Foreskin fibroblast (primary cell): ENCODE measurements at places on chromosomes 1 and 21.

DNA sequence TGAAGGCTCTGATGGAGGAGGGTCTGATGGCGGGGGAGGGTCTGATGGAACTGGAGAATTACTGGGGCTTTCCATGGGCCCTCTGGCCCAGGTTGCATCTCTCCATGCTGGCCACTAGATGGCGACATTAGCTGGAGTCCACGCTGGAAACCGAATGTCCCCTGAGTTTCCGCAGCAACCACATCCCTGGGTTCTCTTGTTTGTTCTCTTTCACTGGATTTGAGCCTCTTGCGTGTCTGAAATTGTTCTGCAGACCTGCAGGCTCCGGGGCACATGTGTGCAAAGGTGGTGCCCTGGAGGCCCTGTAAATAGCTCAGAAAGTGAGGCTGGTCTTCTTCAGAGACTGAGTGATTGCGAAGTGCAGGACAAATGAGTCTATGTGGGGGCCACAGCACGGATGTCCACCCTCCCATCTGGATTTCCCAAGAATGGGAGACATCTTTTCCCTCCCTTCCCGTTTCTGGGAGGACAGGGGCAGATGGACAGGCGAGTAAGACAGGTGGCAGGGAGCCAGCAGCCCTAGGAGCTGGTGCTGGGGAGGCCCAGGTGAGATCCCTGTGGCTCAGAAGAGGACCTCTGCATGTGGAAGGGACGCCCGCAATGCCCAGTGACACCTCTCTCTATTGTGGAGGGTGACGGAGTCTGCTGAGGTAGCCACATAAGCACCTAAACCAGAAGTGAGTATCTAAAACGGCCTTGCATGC, 73.2 kb upstream of the ABCG1 start:
- peak; percentile 78 for DNase-seq

DNA sequence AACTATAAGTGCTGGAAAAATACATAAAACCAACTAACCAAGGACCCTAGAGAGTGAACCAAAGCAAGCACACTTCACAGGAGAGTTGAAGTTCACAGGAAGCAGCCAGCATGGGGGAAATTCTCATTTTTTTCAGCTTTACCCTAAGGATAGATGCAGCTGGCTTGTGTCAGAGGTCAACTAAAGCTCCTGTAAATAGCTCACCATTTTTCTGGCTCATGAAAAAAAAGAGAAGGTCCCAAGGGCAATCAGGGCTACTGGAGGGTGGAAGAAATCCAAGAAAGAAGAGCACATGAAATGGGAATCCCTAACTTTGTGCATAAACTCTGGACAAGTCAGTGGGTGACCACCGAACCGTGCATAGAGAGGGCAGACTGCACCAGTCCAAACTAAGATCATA, 58.3 kb downstream of the KCNJ15 start:
- peak; percentile 36 for DNase-seq

DNA sequence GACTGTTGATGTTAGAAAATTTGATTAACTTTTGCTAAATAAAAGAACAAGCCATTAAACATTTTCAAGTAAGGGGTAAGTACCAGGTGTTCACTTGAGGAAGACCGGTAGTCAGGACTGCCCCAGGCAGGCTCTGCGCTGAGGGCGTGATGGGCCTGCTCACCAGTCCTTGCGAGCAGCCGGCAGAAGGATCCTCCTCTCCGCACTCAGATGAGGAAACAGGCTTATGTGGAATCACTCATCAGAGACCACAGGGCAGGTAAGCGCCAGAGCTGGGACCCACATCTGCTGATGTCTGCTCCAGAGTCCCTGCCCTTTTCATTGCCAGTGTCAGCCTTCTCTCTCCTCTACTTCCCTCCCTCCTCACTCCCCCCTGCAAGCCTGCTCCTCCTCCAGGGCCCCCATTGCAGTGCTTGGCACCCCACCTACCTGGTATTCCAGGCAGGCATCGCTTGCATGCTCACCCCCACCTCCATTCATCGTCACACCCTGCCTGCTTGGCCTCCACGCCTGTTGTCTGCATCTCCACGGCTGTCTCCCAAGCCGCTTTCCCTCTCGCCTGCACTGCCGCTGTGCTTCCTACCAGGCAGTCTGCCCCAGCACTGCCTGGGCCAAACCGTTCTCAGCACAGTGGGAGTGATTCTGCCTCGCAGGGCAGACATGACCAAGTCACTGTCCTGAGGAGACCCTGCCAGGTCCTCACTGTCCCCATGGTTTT, 24.7 kb upstream of the KDM4A start:
- DNase-seq: no peak

DNA sequence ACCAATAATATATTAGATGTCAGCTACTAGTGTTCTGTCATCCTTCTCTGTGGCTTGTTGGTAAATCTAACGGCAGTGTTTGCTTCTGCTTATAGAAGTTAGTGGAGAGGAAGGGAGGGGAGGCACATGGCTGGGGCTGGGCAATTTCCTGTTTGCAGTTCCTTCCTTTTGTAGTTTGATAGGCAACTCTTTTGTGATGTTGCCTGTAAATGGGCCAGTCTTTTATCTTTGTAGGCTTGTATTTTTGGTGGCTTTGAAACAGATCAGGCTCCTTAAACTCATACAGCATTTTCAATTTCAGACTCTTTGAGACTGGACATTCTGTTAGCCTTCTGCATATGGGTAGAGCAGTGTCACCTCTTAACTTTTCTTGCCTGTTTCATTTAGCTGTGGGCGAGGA, 48.1 kb downstream of the CDC14A start:
- no peak for DNase-seq

DNA sequence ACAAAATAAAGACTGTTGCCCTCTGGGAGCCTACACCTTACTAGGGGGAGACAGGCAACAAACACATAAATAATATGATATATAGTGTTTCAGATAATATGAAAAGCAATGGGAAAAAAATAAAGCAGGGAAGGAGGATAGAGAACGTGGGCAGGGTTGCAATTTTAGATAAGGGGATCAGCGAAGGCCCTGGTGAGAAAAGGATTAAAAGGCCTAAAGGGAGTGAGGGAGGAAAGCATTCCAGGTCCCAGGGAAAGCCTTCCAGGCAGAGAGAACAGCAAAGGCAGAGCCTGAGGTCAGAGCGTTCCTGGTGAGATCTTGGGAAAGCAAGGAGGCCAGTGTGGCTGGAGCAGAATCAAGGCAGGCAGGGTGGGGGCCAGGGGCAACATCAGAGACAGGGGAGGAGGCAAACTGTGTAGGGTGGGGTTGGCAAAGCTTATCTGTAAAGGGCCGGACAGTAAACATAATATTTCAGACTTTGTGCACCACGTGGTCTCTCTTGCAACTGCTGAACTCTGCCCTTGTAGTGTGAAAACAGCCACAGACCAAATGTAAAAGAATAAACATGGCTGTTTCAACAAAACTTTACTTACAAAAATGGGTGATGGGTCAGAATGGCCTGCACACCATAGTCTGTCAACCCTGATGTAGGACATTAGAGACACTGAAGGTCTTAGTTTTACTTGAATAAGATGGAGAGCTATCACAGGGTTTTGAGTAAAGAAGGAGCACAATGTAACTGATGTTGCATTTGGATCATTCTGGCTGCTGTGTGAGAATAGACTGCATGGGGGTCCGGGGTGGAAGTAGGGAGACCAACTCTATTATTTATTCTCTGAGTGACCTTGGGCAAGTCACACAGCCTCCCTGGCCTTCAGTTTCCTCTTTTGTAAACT, 13.3 kb upstream of the CPT2 start:
- peak; percentile 90 for DNase-seq
